ENCODE measurements at places on chromosomes 2 and 18.

DNA sequence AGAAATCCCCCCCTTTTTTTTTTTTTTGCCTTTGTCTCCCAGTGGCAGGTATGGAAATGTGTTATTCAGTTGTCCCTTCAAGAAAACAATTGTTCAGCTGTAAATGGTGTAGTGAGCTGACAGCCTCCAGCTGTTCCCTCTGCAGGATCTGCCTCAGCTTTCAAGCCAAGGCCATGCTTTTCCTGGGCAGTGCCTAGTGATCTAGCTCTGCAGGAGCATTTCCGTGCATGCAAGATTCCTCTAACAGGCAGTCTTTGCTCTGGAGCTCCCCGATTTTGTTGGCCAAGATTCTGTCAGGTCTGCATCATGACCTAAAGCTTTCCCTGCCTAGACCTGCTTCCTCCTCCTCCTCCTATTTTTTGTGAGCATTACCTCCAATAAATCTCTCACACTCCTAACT is 300.7 kb upstream of the UBE2E3 start:
- DNase-seq = no peak

GRCh38 chr2:170711774-170712652 is 3.1 kb upstream of the SP5 start:
- no peak for DNase-seq

GRCh38 chr2:65429786-65430602 is 2.4 kb downstream of the SPRED2 start:
- peak; percentile 31 for DNase-seq

GRCh38 chr2:241869087-241869961 is at the start of gene RTP5:
RTP5 (plus strand) TSS chr2:241869729; CDS start chr2:241869757, 28 bp downstream.
- DNase-seq = no peak

DNA sequence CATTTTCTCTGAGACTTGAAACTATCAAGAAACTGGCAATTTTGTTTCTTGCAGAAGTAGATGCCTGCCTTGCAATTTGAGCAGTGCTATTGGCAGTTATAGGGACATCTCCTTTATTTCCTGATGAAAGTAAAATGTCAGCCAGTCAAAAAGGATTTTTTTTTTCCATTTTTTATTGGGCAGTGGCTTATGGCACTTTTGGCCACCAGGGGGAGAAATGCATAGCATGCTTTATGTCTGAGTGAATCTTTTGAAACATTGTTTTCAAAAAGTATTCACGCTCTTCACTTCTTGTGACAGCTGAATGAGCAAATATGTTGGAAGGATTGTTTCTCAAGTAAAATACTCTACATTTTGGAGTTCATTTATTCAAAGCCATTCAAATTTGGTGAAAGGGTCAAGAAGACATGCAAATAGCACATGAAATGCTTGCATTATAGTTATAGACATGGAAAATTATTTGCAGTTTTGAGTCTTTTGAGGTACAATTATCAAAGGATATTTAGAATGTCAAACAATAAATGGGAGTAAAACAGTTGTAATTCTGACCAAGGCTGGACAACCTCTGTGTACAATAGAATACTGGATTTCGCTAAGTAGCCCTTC is 491.0 kb downstream of the CDH2 start:
- DNase-seq = no peak

- DNase-seq = no peak
These were observed 17.9 kb downstream of the ANTXR1 start for GRCh38 chr2:69030800-69031428.

DNA sequence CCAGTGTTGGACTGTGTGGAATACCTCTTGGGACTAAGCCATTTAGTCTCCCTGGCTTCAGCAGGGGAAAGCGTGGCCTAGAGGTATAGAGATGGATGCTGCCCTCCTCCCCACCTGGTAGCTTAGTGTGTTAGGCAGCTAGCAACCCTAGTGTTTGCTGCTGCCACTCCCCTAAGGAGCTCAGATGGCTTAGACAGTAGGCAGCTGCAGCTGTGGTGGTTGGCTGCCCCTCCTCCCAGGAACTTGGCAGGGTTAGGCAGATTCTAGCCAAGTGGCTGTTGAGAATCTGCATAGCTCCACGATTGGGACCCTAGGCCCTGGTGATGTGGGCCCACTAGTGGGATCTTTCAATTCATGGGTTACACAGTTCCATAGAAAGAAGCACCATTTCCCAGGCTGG is 550.4 kb upstream of the CHAC2 start:
- no peak for DNase-seq

DNA sequence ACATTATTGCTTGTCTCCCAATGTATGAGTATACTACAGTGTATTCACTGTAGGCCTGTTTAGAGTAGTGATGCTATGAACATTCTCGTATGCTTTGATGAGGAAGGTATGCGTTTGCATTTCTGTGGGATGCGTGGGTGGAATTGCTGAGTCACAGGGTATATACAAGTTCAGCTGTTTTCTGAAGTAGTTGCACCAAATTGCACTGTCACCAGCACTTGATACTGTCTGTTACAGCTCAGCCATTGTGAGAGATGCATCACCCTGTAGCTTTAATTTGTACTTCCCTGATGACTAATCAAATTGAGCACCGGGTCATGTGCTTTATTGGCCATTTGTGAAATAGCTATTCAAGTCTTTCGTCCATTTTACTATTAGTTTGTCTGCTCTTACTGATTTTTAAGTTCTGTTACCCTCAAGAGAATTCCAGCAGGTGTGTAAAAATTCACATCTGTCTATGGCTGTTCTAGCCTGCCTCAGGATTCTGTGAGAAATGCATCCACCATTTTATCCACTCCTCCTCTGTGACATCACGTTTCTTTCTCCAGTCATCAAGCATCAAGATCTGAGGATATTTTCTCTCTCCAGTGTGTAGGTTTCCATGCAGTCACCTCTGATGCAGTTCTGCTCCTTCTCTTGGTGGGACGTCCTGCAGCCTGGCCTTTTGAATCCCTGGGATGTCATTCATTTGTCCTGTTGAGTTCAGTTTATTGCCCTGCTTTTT is 72.5 kb downstream of the DGKD start:
- no peak for DNase-seq

GRCh38 chr2:201122276-201122675 is 6.3 kb downstream of the CFLAR start:
- no peak for DNase-seq

DNA sequence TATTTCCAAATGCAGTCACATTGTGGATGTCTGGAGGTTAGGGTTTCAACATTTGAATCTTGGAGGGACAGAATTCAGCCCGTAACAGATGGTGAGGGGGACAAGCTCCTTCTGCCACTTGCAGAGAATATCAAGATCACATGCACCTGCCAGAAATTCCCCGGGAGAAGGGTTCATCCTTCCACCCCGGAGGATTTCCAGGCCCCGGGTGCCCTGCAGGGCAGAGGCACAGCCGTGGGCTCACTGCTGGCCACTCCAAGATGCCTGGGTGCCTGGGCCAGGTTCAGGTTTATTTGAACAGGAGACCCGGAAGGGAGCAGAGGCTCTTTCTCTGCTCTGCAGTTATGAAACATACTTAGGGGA is 38.2 kb upstream of the MGAT4A start:
- no peak for DNase-seq

DNA sequence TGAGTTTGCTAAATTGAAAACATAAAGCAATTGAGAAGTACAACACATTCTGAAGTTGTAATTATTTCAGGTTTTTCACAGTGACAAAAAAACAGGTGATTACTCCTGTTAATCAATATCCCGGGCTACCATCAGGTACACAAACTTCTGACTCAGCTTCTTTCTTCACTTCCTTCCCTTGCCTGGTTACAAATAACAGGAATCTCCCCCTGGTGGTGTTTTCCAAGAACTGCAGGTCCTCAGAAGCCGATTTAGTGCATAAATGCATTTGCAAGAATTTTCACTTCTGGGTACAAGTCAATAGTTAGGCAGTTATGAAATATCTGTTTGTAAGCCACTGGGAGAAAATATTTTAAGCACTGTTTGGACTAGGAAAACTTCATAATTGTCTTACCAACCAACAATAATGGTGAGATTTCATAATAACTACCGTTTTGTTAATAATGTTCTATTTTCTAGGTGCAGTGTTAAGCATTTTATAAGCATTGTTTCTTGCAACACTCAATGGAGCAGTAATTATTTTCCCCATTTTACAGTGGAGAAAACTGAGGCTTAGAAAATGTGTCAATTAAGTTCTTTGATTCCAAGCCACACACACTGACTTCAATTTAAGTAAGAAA is 12.4 kb upstream of the GMCL1 start:
- peak; percentile 73 for DNase-seq

DNA sequence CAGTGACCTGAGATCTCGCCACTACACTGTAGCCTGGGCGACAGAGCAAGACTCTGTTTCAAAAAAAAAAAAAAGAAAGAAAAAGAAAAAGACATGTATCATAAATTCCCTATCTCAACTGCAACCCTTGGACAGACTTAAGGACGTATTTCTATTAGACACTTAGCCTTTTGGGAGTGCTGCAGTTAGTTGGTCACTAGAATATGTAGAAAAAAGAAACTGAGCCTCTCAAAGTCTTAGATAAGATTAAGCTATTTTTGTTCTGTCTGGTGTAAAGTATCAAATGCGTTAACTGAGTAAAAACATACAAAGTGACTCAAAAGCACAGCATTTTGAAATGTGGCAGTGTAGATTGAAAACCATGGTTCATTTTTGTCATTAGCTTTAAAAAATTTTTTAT is 7.3 kb downstream of the NBEAL1 start:
- no peak for DNase-seq

DNA sequence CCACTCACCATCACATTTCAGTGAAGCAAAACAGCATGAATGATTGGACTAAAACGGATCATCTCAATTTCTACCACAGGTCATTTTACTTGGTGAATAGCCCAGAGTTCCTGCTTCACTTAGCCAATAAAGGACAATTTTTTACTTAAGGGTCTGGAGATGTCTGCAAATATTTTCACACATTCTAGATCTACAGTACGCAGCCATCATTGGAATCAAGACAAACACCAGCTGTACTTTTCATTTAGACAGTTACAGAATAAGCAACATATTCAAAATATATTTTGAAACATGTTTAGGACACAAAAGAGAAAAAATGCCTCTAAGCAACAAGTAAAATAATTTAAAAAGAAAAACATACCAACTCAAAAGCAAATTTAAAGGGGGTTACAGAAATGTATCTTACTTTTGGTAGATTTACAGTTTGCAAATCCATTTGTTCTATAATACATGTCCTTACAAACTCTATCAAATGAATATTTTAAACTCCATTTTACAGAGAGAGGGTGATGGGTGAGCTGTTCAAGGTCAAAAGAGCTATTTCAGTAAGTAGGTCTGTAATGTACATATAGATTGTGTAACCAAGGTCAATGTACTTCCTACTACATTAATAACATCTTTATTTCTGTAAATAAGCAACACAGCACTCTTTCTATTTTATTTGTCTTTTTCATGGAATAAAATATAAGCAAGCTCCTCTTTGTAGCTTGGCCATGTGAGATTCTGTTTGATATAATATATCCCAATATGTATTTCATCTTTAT is 13.4 kb downstream of the PPP1R1C start:
- no peak for DNase-seq

- no peak for DNase-seq
These were observed 6.4 kb downstream of the ITGA4 start for GRCh38 chr2:181463588-181463987.

DNA sequence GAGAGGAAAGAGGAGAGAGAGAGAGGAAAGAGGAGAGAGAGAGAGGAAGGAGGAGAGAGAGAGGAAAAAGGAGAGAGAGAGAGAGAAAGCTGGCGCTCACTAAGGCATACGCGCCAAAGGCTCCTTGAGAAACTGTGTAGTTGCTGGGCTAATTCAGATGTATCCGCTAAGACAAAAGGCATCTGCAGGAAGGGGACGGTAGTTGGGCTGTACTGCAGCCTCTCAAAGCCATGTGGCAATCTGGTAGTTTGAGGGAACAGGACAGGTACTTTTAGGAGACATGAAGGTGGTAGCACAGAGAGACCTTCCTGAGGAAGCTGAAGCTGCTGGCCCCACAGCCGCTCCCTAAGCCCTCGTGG is 31.6 kb downstream of the THNSL2 start:
- no peak for DNase-seq

DNA sequence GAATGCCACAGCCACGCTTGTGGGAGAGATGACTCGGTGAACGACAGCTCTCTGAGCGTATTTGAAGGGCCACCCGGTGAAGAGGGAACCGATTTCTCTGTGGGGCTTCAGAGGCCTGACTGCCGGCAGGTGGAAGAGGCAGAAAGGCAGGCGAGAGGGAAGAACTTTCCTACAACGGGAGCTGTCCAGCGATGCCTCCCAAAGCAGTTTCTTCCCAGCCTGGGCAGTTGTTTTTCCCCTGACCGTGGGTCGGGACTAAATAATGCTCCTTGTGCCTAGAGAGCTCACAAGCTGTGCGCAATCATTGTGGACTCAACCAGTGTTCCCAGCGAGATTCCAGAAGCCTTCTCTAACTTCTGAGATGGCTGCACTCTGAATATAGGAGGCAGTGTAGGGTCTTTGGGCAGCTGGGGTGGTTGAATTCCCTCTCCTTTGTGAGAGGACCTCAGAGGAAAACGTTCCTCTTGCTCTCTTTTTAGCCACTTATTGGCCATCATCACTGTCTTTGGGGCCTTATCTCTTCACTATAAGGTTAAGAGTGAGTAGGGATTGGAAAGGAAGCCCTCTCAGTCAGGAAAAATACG is 710 bp downstream of the SEC11C start:
- peak; percentile 31 for DNase-seq

- DNase-seq = no peak
These were observed 181.3 kb downstream of the SEPTIN10 start for GRCh38 chr2:109432421-109432820.

- DNase-seq = no peak
These were observed 105.7 kb downstream of the TPO start for GRCh38 chr2:1518867-1519530.

GRCh38 chr2:144524118-144525009 is 4.4 kb upstream of the ZEB2 start:
- DNase-seq = no peak

DNA sequence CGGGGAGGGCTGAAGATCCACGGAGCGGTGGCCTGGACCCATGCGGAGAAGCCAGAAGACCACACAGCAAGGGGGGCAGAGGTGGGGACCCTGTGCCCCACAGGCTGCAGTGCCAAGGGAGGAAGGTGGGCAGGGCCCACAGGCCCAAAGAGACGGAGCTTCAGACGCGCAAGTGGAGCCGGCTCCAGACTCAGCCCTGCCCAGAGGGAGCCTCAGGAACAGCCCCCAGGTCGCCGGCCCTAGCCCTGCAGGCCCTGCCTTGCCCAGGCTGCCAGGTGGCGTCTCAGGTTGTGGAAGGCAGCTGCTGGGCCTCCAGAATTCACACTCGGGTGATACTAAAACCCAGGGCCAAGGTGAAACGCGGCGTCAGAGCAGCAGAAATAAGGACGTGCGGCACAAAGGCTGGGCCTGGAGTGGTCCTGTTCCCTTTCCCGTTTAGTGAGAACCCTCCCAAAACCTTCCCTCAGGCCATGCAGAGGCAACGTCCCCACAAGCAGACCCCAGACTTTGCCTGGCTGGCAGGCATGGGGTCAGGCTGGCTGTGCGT is 36.8 kb downstream of the SLC66A2 start:
- no peak for DNase-seq

DNA sequence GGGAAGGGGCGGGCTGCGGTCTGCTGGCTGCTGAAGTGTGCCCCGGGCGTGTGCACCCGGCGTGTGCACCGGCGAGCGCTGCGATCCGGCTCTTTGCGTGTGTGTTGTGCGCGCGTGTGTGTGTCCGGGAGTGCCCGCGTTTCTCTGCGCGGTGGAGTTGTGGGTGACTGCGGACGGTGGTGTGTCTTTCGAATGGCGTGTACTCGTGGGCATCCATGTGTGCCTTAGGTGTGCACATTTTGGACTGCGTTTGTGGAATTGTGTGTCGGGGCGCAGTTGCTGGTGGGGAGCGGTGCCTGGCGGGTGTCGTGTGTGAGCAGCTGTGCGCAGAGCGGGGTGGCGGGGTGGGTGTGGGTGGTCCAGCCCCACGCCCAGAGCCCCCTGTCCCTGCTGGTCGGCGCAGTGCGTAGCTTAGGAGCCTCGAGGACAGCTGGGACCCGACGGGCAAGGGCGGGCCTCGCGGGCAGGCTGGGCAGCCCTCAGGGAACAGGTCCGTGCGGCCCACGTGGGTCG is 533 bp downstream of the HPCAL1 start:
- no peak for DNase-seq

Measured in HTR-8/SVneo (cell line).